ENCODE measurements at places on chromosomes 2 and 18. TPM values are rescaled to one million over a fixed set of nuclear protein-coding genes. Genes with fewer than 3 reads are reported as not detected.

FAM110C gene
- 1.2 TPM for total RNA-seq

TNFRSF11A gene
- total RNA-seq = 3.6 TPM

- DNase-seq = peak; percentile 92
Observed at GRCh38 chr2:161995553-161996016, 78.4 kb downstream of the DPP4 start.

GRCh38 chr2:147846412-147847081 is 1.7 kb downstream of the ACVR2A start:
- peak; percentile 25 for DNase-seq

DNA sequence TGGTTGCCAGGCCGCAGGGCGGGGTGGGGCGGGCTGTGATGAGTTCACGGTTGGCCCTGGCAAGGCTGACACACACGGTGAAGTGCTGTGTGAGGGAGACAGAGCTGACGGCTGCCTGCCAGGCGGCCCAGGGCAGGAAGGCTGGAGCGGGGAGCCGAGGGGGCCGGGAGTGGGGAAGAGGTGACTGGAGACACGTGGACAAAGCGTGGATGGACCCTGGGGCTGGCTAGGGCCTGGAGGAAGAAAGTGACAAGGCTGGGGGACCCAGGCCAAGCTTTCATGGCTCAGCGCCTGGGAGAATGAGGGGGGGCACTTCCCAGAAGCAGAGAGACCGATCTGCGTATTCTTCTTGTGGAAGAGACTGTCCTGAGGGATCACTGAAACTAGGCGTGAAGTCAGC is 123.2 kb downstream of the DYSF start:
- DNase-seq = no peak

DNA sequence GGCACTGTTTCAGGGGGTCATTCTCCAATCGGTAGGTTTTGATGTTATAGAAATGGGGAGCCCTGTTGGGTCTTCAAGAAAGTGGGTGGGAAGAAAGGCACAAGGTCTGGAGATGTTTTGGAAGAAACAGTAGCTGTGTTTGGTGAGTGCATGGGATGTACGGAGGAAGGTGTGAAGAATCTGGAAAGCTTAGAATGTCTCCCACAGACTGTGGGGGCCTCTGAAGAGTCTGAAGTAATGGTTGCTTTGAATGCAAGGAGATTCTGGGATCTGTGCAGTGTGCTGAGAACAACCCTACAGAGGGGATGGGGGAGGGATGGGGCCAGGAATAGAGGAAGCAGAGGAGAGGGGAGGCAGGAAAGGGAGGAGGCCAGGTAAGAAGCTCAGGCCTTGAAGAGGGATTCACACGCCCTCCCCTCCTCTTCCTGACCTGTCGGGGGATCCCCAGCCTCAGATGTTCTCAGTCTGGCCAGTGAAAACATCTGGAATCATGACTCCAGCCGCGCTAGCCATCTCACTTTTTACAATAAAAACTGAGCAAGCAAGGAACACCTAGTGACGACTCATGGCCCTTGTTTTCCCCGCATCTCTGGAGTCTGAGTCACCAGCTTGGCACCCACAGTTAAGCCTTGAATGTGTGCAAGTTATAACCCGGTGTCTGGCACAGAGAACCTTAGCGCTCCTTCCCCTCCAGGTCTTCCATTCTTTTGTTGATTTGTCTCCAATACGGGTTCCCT is 74.2 kb downstream of the SH3BP4 start:
- peak; percentile 47 for DNase-seq

PLB1 gene
- total RNA-seq = 0.20 TPM

CAPN14 gene
- total RNA-seq = not detected

AGBL5 gene
- 55.9 TPM for total RNA-seq

DNA sequence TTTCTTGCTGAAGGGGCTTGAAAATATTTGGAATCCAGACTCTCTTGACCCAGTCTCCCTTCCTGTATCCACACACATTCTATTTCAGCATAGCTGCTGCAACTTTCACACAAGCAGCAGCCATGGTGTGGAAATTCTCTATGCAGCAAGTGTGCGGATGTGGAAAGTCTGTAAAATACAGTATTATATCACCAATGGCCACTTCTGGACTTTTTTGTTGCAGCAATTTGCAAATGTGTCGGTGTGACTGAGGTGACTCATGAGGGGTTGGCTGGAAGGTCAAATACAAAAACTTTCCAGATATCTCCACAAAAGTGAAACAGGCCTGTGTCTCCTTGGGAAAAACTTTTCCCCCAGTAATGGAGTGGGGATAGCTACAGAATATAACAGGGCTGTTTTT is 299.3 kb upstream of the GYPC start:
- no peak for DNase-seq

RNU2-63P gene
- 6.8 TPM for total RNA-seq

GRCh38 chr2:164697688-164698461 is 76.6 kb upstream of the GRB14 start:
- DNase-seq = peak; percentile 61

GNAL gene
- 1.4 TPM for total RNA-seq

GRCh38 chr2:45964223-45964841 is 312.9 kb downstream of the PRKCE start:
- DNase-seq = peak; percentile 47

MC5R gene
- not detected for total RNA-seq

DNA sequence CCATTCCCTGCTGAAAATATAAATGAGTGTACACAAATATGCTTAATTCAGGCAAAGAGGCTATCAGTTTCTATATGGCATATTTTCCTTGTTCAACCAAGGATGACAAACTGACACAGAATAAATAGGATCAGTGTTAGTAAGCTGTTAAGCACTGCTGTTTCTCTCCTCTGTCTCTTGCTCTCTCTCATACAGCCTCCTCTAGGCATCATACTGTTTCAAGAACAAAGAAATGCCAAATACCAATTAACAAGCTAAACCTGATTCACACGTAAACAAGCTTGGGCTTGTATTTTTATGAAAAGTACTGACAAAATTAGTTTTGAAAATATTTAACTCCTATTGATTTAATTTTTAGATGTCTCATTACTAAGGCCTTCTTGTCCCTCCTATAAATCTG is 1027.2 kb upstream of the ACVR2A start:
- DNase-seq = no peak

All from HepG2 (cell line).